ENCODE measurements at places on chromosomes 7 and 10. TPM values are rescaled to one million over a fixed set of nuclear protein-coding genes. Genes with fewer than 3 reads are reported as not detected.

- no peaks in the 10 kb centered on the region for H3K27me3 ChIP-seq
- H3K27ac ChIP-seq, result no peak overlapping the region
- H3K4me1 ChIP-seq, result peaks cover 31% of the 10 kb centered on the region
These were observed 1000.9 kb downstream of the LRMDA start for GRCh38 chr10:76432016-76433012.

DNA sequence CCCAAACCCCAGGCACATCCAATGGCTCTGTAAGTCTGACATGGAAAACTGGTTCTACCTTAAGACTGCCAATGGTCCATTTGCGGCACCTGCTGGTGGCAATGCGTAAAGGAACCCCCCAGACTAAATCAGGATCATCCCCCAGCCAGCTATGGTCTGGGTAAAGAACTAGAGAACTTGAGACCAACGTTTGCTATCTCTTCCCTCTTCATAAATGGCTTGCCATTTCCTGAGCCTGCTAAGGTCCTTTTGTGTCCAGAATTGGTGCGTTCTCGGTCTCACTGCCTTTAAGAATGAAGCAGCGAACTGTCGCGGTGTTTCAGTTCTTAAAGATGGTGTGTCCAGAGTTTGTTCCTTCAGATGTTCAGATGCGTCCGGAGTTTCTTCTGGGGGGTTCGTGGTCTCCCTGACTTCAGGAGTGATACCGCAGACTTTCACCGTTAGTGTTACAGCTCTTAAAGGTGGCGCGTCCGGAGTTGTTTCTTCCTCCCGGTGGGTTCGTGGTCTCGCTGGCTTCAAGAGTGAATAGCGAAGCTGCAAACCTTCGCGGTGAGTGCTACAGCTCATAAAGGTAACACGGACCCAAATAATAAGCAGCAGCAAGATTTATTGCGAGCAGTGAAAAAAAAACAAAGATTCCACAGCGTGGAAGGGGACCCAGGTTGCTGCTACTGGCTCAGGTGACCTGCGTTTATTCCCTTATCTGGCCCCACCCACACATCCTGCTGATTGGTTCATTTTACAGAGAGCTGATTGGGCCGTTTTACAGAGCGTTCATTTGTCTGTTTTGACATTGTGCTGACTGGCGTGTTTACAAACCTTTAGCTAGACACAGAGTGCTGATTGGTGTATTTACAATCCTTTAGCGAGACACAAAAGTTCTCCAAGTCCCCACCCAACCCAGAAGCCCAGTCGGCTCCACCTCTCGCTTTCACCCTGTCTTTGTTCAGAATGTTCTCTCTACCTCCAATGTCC is 95.4 kb downstream of the ELMO1 start:
- H3K36me3 ChIP-seq, result no peaks in the 10 kb centered on the region
- no peaks in the 10 kb centered on the region for H3K27me3 ChIP-seq
- no peak overlapping the region for H3K27ac ChIP-seq
- H3K4me3 ChIP-seq, result no peak overlapping the region
- no peak for DNase-seq

DNA sequence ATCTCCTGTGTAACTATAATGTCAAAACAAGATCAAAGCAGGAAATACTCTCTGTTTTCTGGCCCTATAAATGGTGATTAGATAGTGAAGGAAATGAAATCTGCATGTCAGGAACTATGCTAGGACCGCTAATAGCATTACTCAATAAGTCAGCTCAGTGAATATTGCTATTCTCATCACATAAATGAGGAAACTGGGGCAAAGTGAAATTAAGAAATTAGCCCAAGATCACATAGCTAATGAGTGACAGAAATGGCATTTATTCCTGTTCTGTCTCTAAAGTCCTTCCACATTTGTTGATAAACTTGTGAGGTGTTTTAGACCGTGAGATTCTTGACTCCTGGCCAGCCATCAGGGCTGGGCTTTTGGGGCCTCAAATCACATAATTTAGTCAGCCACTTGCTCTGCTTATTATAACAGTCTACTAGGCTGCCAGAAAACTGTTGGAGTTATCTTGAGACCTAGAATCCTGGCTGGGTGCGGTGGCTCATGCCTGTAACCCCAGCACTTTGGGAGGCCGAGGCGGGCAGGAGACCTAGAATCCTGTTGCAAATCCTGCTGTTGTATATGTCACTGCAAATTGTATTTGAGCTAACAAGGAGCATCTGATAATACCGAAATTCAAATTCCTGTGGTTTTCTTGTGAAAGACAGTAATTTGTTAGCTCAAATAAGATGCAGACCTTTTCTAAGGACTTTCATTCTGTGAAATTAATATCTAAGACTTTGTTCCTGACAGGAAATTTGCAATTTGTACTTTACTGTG is 66.5 kb upstream of the SHTN1 start:
- H3K4me3 ChIP-seq, result no peak overlapping the region
- DNase-seq, result no peak
- peaks cover 28% of the 10 kb centered on the region for H3K27me3 ChIP-seq
- no peak overlapping the region for H3K27ac ChIP-seq

GRCh38 chr10:8616166-8616565 is 561.7 kb downstream of the GATA3 start:
- H3K27ac ChIP-seq, result no peak overlapping the region
- H3K4me1 ChIP-seq, result no peaks in the 10 kb centered on the region
- no peak overlapping the region for H3K4me3 ChIP-seq
- DNase-seq, result no peak

DNA sequence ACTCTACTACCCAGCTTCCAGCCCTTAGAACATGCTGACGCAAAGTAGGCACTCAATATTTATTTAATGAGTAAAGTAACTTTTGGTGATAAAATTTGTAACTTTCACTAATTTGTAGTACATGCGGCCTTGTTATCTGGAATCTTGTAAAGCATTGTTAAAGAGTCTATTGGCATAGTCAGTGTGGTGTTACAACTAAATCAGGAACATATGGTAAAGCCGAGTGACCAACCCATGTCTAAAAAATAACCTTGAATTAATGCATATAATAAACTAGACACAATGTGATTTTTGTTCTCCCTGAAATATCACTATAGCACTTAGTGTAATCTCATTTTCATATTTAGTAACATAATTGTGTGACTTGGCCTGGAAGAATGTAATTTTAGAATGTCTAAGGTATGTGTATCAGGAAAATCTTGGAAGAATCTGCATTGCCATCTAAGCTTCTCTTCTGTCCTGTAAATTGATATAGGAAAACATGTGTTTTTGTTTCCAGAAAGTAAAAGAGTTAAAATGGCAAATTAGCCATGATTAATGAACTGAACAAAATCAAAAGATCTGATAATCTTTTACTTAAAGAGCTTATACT is 256.7 kb upstream of the GNAI1 start:
- DNase-seq, result no peak
- H3K4me1 ChIP-seq, result no peaks in the 10 kb centered on the region
- no peak overlapping the region for H3K4me3 ChIP-seq

- H3K27ac ChIP-seq, result no peak overlapping the region
- no peak for DNase-seq
- no peaks in the 10 kb centered on the region for H3K27me3 ChIP-seq
- H3K36me3 ChIP-seq, result no peaks in the 10 kb centered on the region
- no peaks in the 10 kb centered on the region for H3K4me1 ChIP-seq
These were observed 103.2 kb downstream of the WDR37 start for GRCh38 chr10:1159131-1160061.

- H3K36me3 ChIP-seq, result no peaks in the 10 kb centered on the region
- no peak overlapping the region for H3K27ac ChIP-seq
- H3K27me3 ChIP-seq, result no peaks in the 10 kb centered on the region
- no peak overlapping the region for H3K4me3 ChIP-seq
- no peak for DNase-seq
- peaks cover 23% of the 10 kb centered on the region for H3K4me1 ChIP-seq
These were observed 109.8 kb downstream of the PTPRN2 start for GRCh38 chr7:158477866-158478265.

- H3K27ac ChIP-seq, result no peak overlapping the region
- H3K4me3 ChIP-seq, result no peak overlapping the region
- H3K36me3 ChIP-seq, result no peaks in the 10 kb centered on the region
- H3K4me1 ChIP-seq, result peaks cover 24% of the 10 kb centered on the region
- H3K27me3 ChIP-seq, result no peaks in the 10 kb centered on the region
These were observed 50.9 kb upstream of the PDLIM1 start for GRCh38 chr10:95341716-95342130.

MET gene
- total RNA-seq, result 4.0 TPM

TPK1 gene
- total RNA-seq, result 4.0 TPM

PNLIPRP3 gene
- total RNA-seq, result not detected

FAM24B gene
- not detected for total RNA-seq

AOC1 gene
- total RNA-seq, result not detected

CNOT4 gene
- total RNA-seq, result 27.6 TPM

C10orf67 gene
- 0.33 TPM for total RNA-seq

RBM20 gene
- total RNA-seq, result 0.61 TPM

SLC13A4 gene
- 0.68 TPM for total RNA-seq
